IPS DF 19.7 (cell line): ENCODE measurements at places on chromosomes 16 and 17.

DNA sequence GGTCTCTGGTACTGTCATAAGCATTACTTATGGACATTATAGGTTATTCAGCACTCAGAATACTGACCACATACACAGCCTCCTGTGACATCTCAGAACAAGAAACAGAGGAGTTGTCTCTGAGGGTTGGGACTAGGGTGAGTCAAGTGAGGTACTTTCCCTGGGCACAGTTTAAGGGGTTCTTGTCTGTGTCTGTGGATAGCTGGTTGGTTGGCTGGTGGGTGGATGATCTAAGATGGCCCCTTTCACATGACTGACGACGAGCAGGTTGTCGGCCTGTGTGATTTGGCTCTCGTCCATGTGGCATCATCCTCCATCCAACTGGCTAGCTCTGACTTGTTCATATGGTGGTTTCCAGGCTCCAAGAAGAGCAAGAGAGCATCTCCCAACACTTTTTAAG lies 163.9 kb downstream of the PRKCB start:
- DNase-seq: no peak

DNA sequence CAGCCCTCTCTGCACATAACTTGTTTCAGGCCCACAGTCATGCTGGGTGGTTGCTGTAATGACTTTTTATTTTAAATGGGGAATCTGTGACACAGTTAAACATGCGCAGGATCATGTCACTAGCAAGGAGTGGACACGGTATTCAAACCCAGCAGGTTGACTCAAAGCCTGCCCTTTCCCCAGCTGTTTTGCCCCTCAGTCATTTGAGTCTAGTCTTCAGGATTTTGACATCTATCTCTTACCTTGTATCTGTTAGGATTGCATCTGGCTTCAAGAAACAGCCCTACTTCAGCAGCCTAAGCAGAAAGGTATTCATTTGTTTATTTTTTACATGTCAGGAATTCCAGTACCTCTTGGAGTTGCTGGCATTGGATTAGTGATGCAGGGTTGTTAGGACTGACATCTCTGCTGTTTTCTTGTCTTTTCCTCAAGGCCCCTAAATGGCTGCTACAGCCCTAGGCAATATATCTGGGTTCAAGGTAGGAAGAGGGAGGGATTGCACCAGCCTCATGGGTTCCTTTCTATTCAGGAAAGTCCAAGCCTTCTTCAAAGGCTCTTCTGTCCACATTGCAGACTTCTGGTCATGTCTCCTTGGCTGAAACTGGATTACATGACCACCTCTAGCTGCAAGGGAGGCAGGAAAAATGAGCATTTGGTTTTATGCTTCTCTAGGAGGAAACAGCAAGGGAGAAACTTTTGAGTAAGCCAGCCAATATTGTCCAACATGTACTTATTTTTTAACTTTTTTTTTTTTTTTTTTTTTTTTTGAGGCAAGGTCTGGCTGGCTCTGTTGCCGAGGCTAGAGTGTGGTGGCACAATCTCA lies 22.8 kb downstream of the ABCC1 start:
- DNase-seq: no peak

DNA sequence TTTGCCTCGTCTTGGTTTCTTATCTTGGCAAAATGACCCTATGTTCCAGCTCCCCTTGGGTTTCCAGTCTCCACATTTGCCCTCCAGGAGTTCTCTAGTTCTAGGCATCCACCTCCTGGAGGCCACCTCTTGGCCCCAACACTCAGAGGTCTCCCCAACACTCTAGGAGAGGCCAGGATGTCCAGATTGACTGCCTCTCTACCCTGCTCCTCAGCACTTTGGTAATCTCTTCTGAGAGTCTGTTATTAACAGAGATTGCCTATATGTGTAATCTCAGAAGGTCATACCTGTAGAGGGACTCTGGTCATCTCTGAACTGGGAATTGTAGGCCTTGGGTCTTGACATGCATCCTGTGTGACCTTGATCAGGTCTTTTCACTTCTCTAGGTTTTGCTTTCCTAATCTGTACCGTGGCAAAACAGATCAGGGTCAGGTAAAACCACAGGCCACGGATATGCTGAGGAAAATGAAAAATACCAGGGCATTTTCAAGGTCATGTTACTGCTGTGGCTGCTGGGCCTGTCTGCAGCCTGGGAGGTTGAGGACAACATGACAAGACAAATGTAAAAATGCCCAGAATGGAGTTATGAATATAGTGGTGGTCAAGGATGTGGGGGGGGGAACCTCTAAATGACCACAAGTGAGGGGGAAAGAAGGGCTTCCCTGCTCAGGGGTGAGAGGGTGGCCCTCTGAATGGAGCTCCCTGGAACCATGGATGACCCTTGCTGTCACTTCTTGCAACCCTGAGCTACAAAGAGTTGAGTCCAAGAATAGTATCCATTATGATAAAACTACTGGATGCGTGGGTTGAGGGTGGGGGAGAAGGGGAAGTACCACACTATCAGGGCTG lies 5.0 kb upstream of the CCL4L2 start:
- no peak for DNase-seq

- no peak for DNase-seq
Measured at GRCh38 chr16:46920402-46921068, 36.4 kb downstream of the GPT2 start.

DNA sequence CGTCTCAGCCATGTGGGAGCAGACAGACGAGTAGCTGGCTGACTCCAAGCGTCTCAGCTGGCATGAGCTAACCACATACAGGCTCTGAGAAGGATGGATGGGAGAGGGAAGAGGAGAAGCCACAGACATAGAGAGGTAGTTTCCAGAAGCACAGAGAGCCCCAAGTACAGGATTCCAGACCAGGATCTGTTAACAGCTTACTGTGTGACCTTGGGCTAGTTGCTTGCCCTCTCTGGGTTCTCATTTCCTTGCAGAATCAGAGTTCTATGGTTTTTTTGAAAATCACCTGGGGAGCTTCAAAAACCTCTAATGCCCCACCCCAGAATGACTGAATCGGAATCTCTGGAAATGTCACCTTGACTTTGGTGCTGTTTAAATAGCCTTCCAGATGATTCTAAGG lies 60.2 kb downstream of the ABCC6 start:
- no peak for DNase-seq

- DNase-seq: no peak
Measured at GRCh38 chr16:78291604-78292003, 192.2 kb downstream of the WWOX start.

DNA sequence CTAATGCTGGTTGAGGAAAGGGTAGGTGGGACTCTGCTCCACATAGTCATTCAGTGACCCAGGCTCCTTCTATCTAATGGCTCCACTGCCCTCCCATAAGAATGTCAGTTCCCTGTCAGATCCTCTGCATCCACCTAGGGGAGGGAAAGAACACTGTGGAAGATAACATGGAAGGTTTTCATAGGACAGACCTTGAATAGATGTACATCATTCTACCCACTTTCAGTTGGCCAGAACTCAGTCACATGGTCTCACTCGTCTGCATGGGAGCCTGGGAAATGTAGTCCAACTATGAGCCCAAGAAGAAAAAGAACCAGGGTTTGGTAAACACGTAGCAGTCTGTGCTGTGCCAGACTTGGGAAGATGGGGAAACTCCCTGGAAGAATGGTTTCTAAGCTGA lies 27.1 kb upstream of the SCNN1B start:
- no peak for DNase-seq

GRCh38 chr17:60960398-60961065 lies 282.9 kb downstream of the BCAS3 start:
- DNase-seq: no peak

DNA sequence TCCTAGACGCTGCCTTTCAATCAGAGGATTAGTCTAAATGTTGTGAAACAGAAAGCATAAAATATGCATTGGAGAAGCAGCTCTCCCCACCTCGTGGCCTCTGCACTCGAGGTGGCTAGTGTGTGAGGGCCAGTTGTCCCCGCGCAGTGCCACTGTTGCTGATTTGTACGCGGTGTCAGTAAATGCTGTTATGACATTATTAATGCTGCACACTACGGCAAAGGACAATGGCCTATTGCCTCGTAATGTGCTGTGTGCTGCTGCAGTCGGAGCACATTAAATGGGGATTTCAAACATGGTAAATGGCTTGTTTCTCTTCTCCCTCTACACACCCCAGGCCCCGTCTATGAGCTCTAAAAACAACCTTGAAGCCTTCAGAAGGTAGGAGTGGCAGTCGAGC lies 5.7 kb upstream of the MGAT5B start:
- DNase-seq: no peak

DNA sequence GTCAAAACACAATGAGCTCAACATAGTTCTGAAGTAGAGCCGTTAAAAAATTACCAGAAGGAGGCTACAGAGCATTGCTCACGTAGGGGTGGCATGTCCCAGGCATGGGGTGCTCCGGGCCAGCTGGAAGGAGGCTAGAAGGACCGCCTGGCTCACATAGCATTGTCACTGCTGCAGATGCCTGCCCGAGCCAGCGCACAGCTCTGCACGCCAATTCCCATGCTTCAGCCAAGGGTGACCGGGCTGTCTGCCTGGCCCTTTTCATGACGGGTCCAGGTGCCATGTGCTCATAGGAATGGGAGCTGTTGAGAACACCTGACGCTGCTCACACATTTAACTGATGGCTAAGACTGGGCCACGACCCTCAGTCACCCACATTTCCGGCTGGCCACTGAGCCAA lies 228.9 kb upstream of the FOXF1 start:
- no peak for DNase-seq

- no peak for DNase-seq
Measured at GRCh38 chr17:79109584-79109983, 35.0 kb downstream of the ENGASE start.

- DNase-seq: no peak
Measured at GRCh38 chr17:77488531-77489238, 347.9 kb downstream of the SEC14L1 start.

DNA sequence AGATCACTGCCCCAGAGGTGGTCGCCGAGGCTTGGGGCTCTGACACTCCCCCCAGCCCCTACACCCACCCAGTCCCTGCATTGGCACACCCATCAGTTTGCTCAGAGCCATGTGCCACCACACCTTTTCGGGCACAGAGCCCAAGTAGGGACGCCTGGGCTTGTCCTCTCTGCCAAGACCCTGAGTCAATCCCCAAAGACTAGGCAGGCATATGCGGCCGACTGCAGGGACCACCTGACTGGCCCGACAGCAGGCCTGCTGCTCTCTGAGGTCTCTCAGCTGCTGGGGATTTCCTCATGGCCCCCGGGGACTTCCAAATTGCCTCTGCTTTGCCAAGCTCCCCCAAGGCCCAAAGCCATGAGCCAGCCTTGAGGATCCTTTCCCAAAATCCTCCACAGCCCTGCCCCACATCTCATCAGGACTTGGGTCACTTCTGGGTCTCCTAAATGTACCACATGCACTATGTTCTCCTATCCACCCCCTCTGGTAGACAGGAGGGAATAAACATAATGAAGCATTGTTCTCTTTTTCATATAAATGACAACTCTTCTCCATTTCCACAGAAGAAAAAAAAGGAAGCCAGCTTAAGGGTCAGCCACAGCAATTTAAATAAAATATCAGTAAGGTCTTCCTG lies 30.6 kb downstream of the MYO18A start:
- DNase-seq: no peak

DNA sequence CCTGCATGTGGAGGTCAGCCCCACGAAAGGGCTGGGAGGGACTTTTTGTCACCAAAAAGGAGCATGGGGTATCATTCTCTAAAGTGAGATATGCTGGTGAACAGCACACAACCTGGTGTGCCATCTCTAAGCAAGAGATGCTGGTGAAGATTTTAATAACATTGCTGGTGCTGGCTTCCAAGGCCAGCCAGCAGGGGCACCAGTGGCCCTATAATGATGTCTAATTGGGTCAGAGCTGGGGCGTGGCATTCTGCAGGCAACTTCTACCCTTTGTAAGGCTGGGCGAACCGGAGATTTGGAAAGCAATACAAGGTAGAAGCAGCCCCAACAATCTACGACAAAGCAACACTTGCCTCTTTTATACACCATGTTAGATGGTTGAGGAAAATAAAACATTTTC lies 16.8 kb downstream of the SDR42E1 start:
- DNase-seq: no peak

DNA sequence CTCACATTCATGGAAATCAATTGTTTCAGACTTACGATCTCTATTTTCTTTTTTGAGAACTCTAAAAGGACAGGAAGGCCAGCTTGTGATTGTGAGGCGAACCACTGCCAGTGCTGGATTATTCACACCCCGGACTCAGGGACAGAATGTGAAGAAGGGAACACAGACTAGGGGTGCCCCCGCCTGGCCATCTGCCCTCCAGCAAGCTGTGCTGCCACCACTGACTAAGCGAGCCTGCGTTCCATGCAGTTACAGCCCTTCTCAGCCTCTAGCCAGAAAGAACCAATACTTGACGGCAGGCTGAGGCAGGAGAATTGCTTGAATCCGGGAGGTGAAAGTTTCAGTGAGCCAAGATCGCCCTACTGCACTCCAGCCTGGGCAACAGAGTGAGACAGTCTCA lies 2.8 kb downstream of the HAGH start:
- DNase-seq: no peak
